CD4-positive, alpha-beta memory T cell (primary cell): ENCODE measurements at places on chromosomes 7 and 10.

GRCh38 chr7:132435016-132435990 is 141.0 kb downstream of the PLXNA4 start:
- DNase-seq = no peak

DNA sequence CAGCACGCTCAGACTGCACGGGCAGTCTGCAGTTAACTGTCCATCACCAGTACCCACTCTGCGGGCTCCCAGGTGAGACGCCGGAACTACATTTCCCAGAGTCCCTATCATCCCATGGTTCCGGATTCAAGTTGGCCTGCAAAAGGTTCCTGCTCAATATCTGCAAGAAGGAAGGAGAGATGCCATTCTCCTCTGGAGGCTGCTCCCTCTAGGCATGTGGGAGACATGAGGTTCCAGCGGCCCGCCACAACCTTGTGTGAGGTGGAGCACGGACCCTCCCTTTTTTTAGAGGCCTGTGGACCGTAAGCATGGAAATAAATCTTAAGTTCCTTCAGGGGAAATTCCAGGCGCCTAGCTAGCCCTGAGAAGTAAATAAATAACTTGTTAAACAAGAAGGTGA is 29.7 kb downstream of the NUP42 start:
- DNase-seq = no peak

GRCh38 chr10:4658777-4659176 is 167.2 kb upstream of the AKR1E2 start:
- no peak for DNase-seq

DNA sequence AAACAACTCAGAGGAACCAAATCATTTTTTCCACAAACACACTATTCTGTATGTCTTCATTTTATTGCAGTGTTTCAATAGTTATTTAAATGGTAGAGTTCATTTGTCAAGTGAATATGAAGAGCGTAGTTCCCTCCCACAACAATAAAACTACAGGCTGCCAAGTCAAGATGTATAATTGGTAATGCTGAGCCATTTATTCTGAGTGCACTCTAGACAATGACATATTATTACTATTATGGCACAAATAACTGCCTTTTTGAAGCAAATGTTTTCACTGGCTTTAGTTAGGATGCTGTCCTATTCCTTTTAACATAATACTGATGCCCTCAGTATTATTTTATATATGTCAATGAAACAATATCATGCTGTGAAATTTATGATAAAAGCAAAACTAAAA is 102.7 kb upstream of the PCDH15 start:
- DNase-seq = no peak

- DNase-seq = no peak
These were observed 308.5 kb downstream of the REEP3 start for GRCh38 chr10:63829573-63830149.

DNA sequence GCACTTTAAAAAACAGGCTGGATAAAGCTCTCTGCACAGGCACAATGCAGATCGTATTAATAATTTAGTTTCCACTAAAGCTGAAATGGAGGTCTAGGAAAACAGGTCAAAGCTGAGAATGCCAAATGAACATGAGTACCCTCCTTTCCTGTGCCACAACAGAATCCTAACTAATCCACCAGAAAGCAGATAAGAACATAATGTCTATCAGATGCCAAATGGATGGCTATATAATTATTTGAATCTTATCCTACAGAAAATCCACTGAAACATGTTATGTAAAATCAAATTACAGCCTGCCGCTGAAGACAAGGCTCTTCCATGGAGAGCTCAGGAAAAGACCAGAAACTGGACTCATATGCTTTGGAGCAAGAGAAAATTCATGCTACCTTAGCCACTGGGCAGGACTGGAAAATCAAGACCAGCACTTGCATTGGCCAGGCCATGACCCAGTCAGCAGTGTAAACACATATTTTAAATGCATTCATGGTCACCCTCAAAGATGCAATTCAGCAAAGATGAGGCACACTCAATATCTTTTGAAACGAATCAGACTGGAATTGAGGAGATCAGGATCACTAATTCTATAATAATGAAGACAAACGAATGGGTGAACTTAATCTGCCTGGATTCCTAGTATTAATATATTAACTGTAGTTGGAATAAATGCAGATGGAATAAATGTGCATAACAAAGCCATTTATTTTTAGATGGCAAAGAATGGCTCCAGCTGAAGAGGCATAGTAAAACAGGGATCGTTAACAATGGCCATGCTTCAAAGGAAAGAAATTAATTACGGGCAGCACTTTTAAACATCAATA is 13.2 kb downstream of the ANK3 start:
- DNase-seq = no peak

DNA sequence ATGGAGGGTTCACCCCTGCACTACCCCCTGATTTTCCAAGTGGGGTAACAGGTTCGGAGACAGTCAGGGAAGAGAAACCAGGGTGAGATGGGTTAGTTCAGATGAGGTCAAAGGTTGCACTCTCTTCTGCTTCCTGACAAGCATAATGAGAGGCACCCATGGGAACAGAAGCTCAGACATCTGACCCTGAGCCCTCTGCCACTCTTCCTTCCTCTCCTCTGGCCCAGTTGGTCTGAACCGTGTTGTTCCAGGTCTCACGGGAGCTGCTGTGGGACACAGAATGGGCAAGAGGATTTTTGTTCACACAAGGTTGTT is 38.4 kb downstream of the DNAJB12 start:
- DNase-seq = no peak

DNA sequence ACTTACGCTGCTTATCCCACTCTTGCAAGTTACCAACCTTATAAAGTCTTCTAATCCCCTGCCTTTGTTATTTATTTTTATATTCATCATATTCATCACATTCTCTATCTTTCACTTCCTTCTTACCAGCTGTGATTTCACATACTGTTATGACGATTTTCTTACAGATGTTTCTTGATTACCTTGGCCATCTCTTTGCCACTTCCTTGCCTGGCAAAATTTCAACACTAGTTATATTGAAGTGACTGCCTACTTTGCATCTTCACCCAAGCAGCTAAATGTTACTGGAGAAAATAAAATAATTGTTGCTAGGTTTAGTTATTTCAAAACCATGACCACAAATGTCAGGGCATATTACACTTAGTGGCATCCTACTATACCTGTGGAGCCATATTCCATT is 8.8 kb upstream of the STEAP4 start:
- DNase-seq = no peak

- peak; percentile 95 for DNase-seq
These were observed 277.6 kb downstream of the GATA3 start for GRCh38 chr10:8331896-8332729.

DNA sequence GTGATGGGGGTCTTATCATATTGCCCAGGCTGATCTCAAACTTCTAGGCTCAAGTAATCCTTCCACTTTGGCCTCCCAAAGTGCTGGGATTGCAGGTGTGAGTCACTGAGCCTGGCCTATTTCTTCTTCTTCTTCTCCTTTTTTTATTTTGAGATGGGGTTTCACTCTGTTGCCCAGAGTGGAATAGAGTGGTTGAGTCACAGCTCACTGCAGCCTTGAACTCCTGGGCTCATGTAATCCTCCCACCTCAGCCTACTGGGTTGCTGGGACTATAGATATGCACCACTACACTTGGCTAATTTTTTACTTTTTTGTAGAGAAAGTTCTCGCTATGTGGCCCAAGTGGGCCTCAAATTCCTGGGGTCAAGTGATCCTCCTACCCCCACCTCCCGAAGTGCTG is 124.3 kb downstream of the SKIDA1 start:
- DNase-seq = no peak

- DNase-seq = no peak
These were observed 54.5 kb downstream of the GRB10 start for GRCh38 chr7:50728184-50728583.

- no peak for DNase-seq
These were observed 112.9 kb downstream of the KIF20B start for GRCh38 chr10:89814278-89814677.

GRCh38 chr10:29355411-29355991 is 66.6 kb downstream of the LYZL1 start:
- DNase-seq = no peak

- DNase-seq = no peak
These were observed 28.3 kb downstream of the LRRC20 start for GRCh38 chr10:70354100-70354499.

DNA sequence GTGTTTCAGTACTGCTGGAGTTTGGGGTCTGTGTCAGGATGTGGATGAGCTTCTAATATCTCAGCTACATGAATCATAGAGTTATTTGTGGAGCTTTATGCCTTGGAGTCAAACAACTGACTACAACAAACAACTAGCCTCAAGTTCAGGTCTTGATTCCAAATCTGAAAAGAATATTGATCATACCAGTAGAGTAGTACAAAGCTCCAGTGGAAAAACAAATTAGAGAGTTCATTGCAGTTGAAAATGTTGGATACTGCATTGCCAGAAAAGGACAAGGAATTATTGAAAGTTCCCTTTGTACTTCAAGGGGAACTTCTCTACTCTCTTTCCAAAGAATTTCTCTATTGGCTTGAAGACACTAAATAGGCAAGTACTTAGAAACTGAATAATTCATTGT is 117.6 kb upstream of the CTTNBP2 start:
- no peak for DNase-seq

- peak; percentile 84 for DNase-seq
These were observed at the start of gene HOXA4 for GRCh38 chr7:27130540-27131389. Gene HOXA4, minus strand, starts transcription at chr7:27130757. Its CDS starts 24 bp downstream, at chr7:27130733.

GRCh38 chr10:54484186-54484585 is 316.8 kb downstream of the PCDH15 start:
- DNase-seq = no peak

GRCh38 chr7:27614095-27614494 is 48.6 kb downstream of the HIBADH start:
- DNase-seq = no peak
